ENCODE measurements at places on chromosomes 12 and 14. TPM values are rescaled to one million over a fixed set of nuclear protein-coding genes. Genes with fewer than 3 reads are reported as not detected.

Gene FSCB
- total RNA-seq, result 0.12 TPM

Gene KRT8
- 177 TPM for total RNA-seq

Gene NYNRIN
- total RNA-seq, result 37.2 TPM

Gene TSPAN9
- total RNA-seq, result 94.7 TPM

Gene SLC25A47
- total RNA-seq, result not detected

Gene TMEM229B
- total RNA-seq, result 2.5 TPM

Gene RTN1
- total RNA-seq, result 7.9 TPM

Gene LTBP2
- 14.4 TPM for total RNA-seq

Gene BCL2L14
- total RNA-seq, result 0.23 TPM

Gene SRGAP1
- 13.0 TPM for total RNA-seq

Gene P3H3
- total RNA-seq, result 29.5 TPM
